ENCODE measurements at places on chromosomes 2 and 18. TPM values are rescaled to one million over a fixed set of nuclear protein-coding genes. Genes with fewer than 3 reads are reported as not detected.

DNA sequence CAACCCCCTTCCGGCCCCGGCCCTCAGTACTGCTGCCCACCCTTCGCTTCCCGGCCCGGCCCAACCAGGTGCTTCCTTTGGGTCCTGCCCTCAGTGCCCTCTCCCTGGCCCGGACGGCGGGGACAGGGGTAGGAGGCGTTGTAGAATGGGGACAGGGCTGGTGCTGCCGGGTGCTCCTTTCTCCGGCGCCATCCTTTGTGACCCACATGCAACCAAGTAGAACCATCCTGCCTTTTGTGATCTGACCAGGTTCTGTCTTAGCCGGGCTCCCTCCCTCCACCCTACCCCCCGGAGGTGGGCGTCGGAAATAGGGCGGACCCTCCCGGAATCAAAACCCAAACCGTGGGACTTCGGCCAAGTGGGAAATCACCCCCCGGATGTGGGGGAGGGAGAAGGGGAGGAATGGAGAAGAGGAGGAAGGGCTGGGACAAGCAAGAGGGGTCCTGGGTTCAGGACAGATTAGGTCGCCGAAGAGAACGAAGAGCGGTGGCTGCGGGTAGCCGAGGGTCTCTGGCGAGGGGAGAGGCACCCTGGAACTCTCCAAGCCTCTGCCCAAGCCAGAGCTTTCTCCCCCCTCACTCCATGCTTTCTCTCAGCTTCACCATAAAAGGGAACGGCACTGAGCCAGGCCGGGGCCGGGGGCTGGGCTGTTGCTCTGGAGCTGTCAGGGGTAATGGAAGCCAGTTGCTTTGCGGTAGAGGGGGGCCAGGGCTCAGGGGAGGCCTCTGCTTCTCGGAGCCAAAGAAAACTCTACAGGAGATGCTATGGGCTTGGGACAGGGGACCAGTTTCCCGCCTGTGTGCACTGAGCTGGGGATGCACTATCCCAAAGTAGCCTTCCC lies 756 bp upstream of the OST4 start:
- DNase-seq: peak; percentile 94

- no peak for DNase-seq
Measured at GRCh38 chr18:65409261-65409660, 341.6 kb upstream of the CDH7 start.

DNA sequence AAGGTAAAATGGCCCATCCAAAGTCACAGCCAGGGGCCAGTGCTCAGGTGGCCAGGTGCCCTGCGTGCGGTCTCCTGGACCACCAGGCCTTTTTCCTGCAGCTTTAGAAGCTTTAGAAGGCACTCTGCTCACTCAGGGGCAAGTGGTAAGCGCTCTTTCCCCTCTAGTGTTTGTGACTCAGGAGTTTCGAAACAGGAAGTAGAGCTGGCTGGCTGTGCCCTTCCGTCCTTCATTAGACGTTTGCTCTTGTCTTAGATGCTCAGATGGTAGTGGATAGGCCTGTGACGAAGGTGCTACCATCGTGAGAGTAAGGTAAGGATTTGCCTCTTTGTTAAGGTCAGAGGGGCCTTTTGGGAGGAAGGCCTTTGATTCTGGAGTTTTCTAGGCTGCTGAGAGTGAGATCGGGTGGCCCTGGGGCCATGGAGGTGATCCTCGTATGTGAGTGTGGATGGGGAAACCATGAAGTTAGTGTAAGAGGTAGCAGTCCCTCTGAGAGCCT lies at the start of gene CASP8:
Gene CASP8, plus strand, starts transcription at position 235 of the 499 bp plus-strand sequence. CDS start 5,951 bp downstream, outside the sequence.
- peak; percentile 47 for DNase-seq

DNA sequence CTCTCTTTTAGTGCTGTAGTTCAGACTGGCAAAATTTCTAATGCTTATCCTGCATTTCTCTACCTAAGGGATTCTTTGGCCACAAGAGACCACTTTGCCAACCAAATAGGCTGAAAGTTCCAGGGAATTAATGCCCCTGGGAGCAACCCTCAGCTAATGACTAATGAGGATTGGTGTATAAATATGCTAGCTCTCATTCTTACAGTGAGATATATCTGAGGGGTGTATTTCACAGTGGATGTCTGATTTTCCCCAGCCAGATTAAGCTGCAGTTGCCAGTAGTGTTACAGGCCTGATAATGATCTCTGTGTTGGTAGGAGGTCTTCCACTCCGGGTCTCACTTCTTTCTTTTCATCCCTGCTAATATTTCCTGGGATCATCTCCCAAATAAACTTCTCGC lies 90.4 kb downstream of the GULP1 start:
- DNase-seq: no peak

DNA sequence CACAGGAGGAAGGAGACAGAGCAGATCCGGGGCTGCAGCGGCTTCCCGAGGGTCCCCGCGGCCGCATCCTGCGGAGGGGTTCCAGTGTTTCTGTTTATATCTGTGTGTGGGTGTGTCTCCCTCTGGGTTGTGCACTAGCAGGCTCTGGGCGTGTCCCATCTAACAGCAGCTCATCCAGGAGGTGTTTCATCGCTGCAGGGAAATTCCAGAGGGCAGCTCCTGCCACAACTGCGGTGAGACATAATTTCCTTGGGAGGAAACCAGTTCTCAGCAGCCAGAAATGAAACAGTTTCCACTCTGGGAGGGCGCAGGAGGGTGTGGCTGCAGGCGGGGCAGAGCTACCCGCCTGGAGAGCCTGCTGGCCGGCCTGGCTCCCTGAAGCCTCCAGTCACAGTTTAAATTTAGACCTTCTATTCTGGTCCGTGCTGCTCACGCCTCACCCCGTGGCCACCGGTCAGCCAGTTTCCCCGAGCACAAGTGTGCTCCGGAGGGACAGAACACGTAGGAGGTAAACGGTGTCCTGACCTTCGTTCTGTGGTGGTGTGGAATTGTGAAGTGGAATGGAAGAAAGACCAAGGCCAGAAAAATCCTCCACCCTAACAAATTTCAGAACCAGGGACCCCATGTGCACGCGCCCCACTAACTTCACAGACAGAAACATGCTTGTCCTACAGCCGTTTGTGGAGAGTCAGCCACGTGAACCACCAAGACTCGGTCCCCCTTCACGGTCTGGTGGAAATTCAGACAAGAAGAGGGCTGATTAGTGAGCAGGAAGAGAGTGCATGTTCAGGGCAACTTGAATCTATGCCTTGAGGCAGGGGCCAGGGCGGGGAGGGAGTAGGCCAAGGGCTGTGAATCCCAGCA lies 50.2 kb downstream of the TEX44 start:
- peak; percentile 97 for DNase-seq

DNA sequence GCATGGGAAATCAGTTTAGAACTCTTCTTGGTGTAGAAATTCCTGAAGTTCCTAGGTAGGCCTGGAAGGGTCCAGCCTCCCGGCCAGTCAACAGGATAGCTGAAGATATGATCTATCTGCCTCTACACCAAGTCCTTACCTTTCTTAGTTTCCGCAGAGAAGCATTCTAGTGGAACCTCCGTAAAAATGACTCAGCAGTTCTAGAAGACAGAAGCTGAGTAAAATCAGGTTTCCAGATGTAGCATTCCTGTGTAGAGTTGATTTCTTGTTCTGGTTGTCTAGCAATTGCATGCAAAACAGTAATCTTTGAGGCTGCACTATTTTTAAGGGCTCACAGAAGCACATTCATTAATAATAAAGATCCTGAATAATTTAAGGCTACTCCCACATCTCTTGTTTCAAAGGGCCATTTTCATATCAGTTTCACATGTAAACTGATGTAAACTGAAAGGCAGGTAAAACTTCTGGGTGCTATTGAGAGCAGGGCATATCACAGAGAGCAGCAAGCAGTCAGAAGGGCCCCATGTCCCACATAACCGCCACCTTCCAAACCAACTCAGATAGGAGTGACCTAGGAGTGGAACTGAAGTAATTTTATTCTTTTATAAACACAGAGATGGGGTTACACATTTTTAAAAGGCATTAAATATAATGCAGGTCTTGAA lies 3.2 kb upstream of the DYTN start:
- DNase-seq: no peak

- no peak for DNase-seq
Measured at GRCh38 chr2:68425503-68425902, 41.6 kb downstream of the FBXO48 start.

DNA sequence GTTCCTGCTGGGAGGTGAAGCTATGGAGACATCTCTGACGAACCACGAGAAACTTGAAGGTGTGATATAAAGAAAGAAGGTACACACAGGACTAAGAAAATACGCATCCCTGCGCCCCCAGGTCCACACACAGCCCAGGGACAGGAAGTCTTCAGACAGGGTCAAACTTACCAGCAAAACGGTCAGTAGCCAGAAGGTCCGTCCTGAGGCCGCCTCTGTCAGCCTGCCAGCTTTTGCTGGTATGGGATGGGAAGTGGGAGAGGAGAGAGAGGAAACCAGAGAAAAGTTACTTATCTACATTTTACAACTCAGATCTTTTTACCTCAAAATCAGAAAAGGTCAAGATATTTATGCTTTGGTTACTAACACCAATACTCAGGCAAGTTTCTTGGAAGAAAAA lies 47.2 kb downstream of the HDLBP start:
- DNase-seq: no peak

DNA sequence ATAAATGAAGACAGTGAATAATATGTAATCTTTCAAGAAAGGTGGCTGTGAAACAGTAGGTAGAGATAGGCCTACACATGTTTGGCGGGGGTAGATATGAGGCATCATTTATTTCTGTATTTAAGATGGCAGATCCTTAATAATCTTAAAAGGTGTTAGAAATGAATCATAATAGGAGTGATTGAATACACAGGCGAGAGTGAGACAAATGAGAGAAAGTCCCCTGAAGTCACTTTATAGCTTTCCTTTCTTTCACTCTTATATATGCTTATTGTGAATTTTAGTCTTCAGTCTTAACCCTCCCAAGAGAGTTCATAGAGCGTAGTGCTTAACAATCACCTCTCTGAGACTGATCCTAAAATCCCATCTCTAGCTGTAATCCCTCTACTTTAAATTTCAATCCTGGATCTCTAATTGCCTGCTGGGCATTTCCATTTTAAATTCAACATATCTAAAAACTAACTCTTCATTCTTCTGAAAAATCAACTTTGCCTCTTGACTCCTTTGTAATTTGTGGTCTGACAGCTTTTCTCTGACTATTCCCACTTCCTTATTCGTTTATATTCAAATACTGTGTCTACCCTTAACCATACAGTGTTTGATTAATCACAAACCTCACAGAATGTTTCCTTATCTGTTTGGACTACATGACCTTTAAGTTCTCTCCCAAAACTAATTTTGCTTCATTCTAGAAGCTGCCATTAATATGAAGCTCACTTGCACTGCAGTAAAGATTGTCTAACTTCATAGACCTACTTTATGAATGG lies 463.7 kb upstream of the FSIP2 start:
- no peak for DNase-seq

GRCh38 chr2:223000872-223001796 lies 50.9 kb upstream of the KCNE4 start:
- no peak for DNase-seq

DNA sequence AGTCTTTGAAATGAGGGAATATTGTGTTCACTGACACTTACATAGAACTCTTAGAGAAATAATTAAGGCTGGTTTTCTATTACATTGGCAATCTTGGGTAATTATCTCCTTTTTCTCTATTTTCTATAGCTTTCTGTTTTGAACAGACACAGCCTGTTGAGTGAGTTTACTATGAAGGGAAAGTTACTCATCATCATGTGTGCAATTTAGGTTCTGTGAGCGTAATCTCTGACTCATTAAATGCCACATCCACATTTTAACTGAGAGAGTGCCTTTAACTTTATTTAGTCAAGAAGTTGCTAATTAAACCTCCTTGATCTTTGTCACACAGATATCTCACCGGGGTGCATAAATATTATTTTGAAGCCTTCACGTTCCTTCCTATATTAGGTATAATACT lies 174.0 kb upstream of the SLC8A1 start:
- DNase-seq: peak; percentile 47

DNA sequence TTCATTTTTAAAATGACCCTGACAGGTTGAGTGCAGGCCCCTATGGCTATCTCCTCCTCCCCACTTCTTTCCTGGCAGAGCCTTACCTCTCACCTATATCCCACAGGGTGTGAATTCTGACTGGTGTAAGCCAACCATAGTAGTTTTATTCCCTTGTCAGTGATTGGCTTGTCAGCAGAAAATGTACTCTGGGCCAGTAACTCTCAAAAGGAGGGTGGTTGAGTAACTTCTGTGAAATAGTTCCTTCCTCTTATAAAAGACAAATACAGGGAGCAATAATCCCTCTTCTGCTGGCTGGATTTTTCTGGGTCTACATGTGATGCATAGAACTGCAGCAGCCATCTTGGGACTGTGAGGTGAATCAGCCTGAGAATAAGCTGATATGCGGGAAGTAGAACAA lies 83.4 kb downstream of the RAPH1 start:
- no peak for DNase-seq

The ASXL3 gene
- not detected for total RNA-seq

The GRHL1 gene
- total RNA-seq: 0.29 TPM
